ENCODE measurements at places on chromosomes 4 and X.

GRCh38 chr4:48333587-48333986, 7.7 kb upstream of the SLAIN2 start:
- H3K27ac ChIP-seq: no peak overlapping the region
- H3K4me3 ChIP-seq: no peak overlapping the region
- DNase-seq: peak; percentile 27
- H3K4me1 ChIP-seq: peaks cover 62% of the 10 kb centered on the region
- H3K27me3 ChIP-seq: no peaks in the 10 kb centered on the region
- no peaks in the 10 kb centered on the region for H3K36me3 ChIP-seq

- DNase-seq: no peak
- H3K27ac ChIP-seq: no peak overlapping the region
Observed at GRCh38 chrX:38086451-38087215, 80.3 kb downstream of the SYTL5 start.

- H3K4me1 ChIP-seq: no peaks in the 10 kb centered on the region
- no peaks in the 10 kb centered on the region for H3K36me3 ChIP-seq
- H3K4me3 ChIP-seq: no peak overlapping the region
Observed at GRCh38 chr4:25076625-25077398, 46.1 kb upstream of the LGI2 start.

- H3K36me3 ChIP-seq: no peaks in the 10 kb centered on the region
- H3K27me3 ChIP-seq: no peaks in the 10 kb centered on the region
- DNase-seq: no peak
- H3K27ac ChIP-seq: no peak overlapping the region
Observed at GRCh38 chrX:42098900-42099299, 175.5 kb upstream of the CASK start.

DNA sequence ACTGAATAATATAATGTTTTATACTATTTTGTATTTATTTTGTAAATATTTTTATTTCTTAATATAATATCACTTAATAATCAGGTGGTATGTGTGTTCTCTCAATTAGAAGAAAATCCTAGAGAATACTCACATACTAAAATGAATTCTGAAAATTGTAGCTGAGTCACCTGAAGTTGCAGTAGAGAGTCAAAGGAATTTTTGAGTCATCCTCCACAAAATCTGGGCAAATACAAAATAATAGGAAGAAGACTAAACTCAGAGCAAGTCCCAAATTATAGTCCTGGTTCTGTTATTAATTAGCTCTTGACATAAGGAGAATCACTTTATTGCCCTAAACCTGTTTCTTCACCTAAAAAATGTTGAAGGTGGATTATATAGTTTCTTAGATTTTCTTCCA, 57.8 kb downstream of the SPATA4 start:
- H3K36me3 ChIP-seq: no peaks in the 10 kb centered on the region
- H3K4me3 ChIP-seq: no peak overlapping the region
- no peaks in the 10 kb centered on the region for H3K27me3 ChIP-seq
- peaks cover 4% of the 10 kb centered on the region for H3K4me1 ChIP-seq
- DNase-seq: peak; percentile 86

DNA sequence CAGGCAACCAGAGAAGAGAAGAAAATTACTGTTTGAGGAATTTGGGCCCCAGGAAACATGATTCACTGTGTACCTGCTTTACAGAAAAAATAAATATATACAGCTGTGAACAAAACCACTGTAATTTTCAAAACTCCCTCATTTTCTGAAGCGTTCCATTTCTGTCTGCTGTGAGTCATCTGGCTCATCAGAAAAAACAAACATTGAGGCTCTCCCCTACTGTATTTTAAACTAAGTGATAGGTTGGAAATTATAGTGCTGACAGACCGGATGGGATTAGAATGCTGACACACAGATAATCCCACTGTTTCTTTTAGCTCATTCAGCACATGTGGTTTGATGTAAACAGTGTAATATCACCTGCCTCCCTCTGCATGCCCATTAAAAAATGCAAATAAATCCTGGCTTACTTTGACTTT, 847.0 kb downstream of the TRIML1 start:
- no peak overlapping the region for H3K4me3 ChIP-seq
- no peak overlapping the region for H3K27ac ChIP-seq
- no peaks in the 10 kb centered on the region for H3K36me3 ChIP-seq
- peak; percentile 14 for DNase-seq
- no peaks in the 10 kb centered on the region for H3K4me1 ChIP-seq
- no peaks in the 10 kb centered on the region for H3K27me3 ChIP-seq

DNA sequence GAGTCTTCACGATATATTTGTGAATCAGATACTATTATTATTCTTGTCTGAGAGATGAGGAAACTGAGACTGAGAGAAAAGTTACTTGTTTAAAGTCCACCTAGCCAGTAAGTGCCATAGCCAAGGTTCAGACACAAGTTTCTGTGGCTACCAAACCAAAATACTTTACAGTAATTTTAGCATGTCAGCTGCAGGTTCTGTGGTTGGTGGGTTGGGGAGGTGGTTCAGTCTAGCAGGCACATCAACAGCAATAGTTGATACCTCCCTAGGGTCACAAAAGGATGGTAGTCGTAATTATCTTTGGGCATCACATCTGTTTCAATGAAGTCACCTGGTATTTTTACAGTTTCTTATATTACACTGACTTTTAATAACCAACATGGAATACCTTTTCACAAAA, 35.6 kb upstream of the EDA2R start:
- H3K4me1 ChIP-seq: peaks cover 24% of the 10 kb centered on the region
- H3K36me3 ChIP-seq: no peaks in the 10 kb centered on the region
- no peaks in the 10 kb centered on the region for H3K27me3 ChIP-seq

DNA sequence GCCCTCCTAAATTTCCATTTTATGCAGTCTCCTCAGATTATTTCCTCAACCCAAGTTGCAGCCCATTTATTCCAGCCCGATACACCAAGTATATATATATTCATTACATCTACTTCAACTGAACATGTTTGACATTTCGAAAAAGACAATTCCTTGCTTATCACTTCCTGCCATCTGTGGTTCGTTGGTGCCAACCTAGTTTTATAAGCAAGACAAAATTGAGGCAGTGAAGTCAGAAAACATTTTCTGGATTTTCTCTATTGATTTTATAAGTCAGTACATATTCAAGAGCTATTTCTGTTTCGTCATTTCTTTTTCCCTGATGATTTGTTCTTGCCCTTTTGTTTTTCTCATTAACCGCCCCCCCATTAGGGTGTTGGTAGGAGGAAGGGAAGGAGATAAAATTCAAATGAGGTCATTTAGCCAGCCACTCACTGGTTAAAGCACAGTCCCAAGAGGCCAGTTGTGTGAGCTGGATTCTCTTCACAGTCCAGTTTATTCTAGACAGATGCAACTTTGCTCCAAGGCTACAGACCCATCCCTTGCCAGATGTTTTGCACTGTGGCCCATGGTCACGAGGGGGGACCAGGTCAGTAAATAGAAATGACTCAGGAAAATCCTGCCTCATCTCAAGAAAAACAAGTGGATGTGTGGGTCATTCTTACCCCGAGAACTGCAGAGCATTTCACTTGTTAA, 20.3 kb upstream of the VEGFD start:
- H3K36me3 ChIP-seq: no peaks in the 10 kb centered on the region
- peak; percentile 53 for DNase-seq

DNA sequence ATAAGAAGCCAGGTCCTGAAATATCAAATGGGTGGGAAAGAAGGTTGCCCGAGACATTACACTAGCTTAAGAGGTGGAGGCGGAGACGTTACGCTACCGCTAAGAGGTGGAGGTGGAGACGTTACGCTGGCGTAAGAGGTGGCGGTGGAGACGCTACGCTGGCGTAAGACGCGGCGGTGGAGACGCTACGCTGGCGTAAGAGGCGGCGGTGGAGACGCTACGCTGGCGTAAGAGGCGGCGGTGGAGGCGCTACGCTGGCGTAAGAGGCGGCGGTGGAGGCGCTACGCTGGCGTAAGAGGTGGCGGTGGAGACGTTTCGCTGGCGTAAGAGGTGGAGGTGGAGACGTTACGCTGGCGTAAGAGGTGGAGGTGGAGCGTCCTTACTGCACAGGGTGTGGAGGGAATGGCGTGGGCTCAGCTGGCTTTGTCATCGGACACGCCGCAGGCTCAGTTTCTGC, 12.8 kb downstream of the CYP4V2 start:
- H3K36me3 ChIP-seq: no peaks in the 10 kb centered on the region
- no peaks in the 10 kb centered on the region for H3K27me3 ChIP-seq
- no peak for DNase-seq
- no peak overlapping the region for H3K27ac ChIP-seq
- H3K4me1 ChIP-seq: no peaks in the 10 kb centered on the region

DNA sequence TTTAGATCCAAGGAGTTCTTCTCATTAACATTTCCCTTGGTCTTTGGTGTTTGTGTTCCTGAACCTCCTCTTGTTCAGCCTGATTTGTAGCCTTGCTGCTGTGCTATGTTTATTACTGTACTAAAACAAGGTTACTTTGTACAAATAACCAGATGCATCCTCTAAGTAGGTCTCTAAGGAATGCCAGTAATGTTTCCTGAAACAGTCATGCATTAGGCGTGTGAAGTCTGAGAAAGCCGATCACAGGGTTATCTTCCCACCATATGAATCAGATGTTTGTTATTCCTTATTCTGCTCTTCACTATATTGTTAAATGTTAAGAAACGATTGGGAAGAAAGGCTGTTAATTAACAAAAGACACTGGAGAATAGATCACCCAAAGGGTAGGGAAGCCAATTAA, 66.9 kb downstream of the GALNTL6 start:
- no peak overlapping the region for H3K27ac ChIP-seq
- DNase-seq: peak; percentile 28
- no peaks in the 10 kb centered on the region for H3K36me3 ChIP-seq
- no peaks in the 10 kb centered on the region for H3K27me3 ChIP-seq
- H3K4me3 ChIP-seq: no peak overlapping the region

GRCh38 chr4:48913346-48913745, 6.8 kb upstream of the OCIAD2 start:
- H3K36me3 ChIP-seq: no peaks in the 10 kb centered on the region
- H3K27ac ChIP-seq: peak overlapping the region; percentile 35
- no peaks in the 10 kb centered on the region for H3K27me3 ChIP-seq
- peaks cover 21% of the 10 kb centered on the region for H3K4me1 ChIP-seq
- H3K4me3 ChIP-seq: no peak overlapping the region

GRCh38 chr4:108512615-108513505, 107.5 kb upstream of the RPL34 start:
- no peaks in the 10 kb centered on the region for H3K4me1 ChIP-seq
- H3K27ac ChIP-seq: no peak overlapping the region
- no peaks in the 10 kb centered on the region for H3K36me3 ChIP-seq
- H3K4me3 ChIP-seq: no peak overlapping the region

GRCh38 chrX:2828959-2829411, 255 bp downstream of the GYG2 start:
- no peak for DNase-seq
- H3K27me3 ChIP-seq: no peaks in the 10 kb centered on the region
- no peak overlapping the region for H3K27ac ChIP-seq
- H3K4me1 ChIP-seq: no peaks in the 10 kb centered on the region
- H3K36me3 ChIP-seq: no peaks in the 10 kb centered on the region
- peak overlapping the region; percentile 42 for H3K4me3 ChIP-seq

DNA sequence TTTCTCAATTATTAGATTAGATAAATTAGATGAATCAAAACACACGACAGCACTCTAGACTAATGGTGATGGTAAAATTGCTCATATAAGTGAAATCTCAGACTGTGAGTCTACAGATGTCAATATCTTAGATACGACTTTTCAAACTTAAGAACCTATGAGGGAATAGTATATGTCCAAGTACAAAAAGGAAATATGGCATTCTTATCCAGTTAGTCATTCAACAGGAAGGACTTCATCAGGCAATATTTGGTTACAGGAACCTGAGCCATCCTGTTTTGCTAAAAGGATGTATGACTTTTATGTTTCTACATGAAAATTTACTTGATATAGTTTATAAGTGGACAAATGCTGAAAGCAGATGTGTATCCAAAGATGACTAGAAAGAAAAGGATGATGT, 107.0 kb downstream of the CT47B1 start:
- H3K4me3 ChIP-seq: no peak overlapping the region
- no peaks in the 10 kb centered on the region for H3K27me3 ChIP-seq
- peak; percentile 54 for DNase-seq
- no peaks in the 10 kb centered on the region for H3K36me3 ChIP-seq
- H3K4me1 ChIP-seq: peaks cover 30% of the 10 kb centered on the region
- H3K27ac ChIP-seq: peak overlapping the region; percentile 86

DNA sequence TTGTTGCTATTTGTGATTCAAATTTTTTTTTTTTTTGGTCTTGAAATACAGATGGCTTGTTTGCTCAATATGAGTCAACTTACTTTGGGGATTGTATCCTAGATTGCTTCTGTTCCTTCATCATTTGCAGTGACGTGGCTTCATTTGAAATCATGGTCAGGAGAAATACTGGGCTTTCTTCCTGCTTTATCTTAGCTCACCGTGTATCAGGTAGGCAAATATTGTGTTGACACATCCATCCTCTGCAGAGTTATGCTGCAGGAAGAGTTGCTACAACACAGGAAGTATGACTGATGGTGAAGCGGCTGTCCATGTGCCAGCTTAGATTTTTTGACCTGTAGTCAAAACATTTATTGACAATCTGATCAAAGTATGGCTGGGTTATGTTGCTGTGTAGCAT, 232.2 kb downstream of the C4orf33 start:
- DNase-seq: no peak
- H3K27ac ChIP-seq: no peak overlapping the region
- no peaks in the 10 kb centered on the region for H3K27me3 ChIP-seq
- no peaks in the 10 kb centered on the region for H3K36me3 ChIP-seq
- H3K4me1 ChIP-seq: no peaks in the 10 kb centered on the region

DNA sequence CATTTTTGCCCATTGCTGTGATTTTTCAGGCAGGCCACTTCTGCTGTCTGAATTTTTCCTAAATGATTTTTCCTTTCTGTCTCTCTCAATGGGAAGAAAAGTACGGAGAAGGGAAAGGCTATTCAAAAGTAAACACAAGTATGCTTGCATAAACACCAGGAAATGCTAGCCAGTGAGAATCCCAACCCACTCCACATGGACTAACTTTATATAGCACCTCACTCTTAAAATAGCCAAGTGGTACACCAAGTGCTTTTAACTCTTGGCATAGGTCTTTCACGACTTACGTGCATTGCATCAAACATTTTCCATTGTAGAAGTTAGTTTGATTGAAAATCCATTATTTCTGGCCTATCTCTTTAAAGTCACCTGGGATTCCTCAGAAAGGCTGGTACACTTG, 178.9 kb upstream of the SPANXN1 start:
- H3K27me3 ChIP-seq: no peaks in the 10 kb centered on the region
- no peaks in the 10 kb centered on the region for H3K4me1 ChIP-seq
- H3K27ac ChIP-seq: no peak overlapping the region

DNA sequence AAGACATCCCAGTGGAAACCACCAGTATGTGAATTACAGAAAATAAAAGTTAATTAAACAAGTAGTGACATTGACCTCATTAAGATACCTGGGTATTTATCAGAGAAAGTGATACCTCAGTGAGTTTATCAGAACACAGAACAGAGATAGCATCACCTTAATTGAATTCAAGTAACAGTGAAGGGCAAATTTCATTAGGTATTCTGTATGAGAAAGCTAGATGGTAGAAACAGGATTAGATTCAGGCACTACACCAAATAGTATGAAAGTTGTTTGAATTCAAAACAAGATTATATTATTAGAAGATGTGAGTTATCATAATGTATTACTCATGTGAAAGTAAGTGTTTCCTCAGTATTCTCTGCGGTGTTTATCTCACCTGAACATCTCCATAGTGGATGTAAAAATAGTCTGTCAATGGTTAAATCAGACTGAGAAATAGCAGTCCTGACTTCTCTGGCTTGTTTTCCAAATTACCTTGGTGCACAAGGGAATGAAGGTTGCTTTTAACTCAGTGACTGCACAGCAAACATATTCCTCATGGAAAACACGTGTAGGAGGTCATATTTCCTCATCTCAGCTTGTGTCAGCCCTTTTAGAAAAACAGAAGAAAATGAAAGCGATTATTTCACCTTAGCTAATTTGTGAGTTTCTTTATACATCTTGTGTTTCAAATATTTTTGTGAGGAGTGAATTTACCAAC, 79.9 kb upstream of the PCDH18 start:
- peaks cover 15% of the 10 kb centered on the region for H3K4me1 ChIP-seq
- H3K36me3 ChIP-seq: no peaks in the 10 kb centered on the region
- no peak overlapping the region for H3K4me3 ChIP-seq
- peak; percentile 21 for DNase-seq
- H3K27me3 ChIP-seq: no peaks in the 10 kb centered on the region
- H3K27ac ChIP-seq: no peak overlapping the region
